Breast epithelium (tissue), 4 donors: ENCODE measurements at places on chromosomes 4 and X.

DNA sequence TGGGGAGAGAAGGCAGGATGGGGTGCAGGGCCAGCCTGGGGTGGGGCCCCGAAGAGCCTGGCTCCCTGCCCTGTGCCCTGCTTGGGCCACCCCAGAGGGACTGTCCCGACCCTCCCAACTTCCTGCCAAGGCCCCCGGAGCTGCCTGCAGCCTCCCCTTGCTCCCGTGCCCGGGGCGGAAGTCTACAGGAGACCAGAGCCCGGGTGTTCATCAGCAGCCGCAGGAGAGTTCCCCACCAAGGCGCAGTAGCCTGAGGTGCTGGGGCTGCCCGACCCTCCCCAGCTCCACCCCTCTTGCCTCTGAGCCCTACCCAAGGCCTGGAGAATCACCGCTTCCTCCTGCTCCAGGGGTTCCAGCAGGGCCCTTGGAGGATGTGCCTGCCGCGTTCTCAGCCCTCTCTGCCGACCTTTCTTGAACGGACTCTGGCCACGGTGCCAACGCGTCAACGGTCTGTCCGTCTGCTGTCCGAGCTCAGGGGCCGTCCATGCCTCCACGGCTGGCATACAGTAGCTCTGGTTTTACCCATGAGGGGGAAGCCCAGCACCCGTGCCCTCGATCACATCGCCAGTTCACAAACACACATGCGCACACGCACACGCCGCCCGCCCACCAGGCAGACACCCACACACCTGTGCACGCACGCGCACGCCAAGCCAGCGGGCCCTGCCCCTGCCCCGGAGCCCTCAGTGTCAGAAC, 36.0 kb upstream of the SPON2 start:
- DNase-seq, result no peak

DNA sequence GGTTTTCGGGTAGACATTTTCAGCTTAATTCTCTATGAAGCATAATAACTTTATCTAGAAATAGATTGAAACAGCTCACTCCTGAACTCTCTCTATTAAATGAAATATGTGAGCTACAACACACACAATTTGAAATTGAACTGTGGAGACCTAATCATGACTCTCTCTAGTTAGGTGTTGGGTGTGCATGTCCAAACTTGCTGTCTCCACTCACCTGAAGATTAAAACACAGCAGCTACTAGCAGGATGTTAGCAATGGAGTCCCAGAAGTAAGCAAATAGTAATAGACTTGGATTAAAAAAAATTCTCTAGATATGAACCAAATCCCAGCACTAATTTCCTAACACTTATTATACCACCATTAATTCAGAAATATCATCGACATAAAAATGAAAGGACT, 173.1 kb downstream of the FSTL5 start:
- no peak for DNase-seq

DNA sequence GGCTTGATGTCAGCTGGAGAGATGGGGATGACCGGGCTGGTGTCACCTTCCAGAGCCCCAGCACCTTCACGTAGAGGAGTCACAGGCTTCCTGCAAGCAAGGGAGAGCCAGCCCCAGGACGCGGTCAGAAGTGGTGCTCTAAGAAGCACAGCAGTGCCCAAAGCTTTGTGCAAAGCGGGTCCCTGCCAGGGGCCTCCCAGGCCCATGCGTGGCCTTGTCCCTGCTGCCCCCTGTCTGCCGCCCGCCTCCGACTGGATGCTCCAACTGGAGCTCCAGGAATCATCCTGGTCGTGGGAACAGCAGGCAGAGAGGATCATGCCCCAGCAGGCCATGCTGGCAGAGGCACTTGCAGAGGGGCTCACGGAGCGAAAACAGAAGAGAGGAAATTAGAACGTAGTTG, 40.1 kb upstream of the LRPAP1 start:
- DNase-seq, result no peak

DNA sequence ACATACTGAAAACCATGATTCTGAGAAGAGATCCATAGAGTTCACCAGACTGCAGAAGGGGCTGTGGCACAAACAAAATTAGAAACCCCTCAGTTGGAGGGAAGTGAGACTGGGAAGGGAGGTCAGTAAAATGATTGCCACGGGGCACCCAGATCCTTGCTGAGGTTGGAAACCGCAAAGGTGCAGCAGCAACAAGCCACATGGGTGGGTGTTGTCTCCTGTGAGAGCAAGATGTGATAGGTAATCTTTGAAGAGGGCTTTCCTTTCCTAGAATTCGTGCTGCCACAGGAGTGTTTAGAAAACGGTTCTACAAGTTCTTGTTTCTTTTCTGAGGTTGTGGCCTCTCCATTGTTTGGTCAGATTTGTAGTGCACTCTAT, 85.5 kb downstream of the NFKB1 start:
- DNase-seq, result no peak

DNA sequence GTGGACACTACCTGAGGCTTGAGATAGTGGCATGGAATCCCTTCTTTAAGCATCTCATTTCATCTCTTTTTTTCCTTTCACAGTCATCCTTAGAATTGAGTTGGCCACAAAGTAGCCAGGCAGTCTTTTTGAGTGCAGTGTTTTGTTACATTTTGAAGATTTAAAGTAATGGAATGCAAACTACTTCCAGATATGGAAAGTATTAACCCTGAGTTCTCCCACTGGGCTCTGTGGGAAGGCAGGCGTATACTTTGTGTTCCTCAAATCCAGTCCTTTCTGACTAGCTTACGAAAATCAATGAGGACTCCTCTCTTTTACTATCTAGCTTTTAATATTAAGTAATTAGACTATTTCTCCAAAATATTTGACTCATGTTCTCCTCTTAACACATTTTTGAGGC, 29.9 kb downstream of the PCDH10 start:
- no peak for DNase-seq

- no peak for DNase-seq
Observed at GRCh38 chr4:109574443-109574850, 14.4 kb downstream of the MCUB start.

DNA sequence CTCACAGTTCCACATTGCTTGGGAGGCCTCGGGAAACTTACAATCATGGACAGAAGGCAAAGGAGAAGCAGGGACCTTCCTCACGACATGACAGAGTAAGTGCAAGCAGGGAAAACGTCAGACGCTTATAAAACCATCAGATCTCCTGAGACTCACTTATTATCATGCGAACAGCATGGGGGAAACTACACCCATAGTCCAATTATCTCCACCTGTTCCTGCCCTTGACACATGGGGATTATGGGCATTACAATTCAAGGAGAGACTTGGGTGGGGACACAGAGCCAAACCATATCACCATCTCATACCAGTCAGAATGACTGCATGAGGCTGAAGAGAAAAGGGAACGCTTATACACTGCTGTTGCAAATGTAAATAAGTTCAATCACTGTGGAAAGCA, 1066.9 kb upstream of the PCDH7 start:
- no peak for DNase-seq

DNA sequence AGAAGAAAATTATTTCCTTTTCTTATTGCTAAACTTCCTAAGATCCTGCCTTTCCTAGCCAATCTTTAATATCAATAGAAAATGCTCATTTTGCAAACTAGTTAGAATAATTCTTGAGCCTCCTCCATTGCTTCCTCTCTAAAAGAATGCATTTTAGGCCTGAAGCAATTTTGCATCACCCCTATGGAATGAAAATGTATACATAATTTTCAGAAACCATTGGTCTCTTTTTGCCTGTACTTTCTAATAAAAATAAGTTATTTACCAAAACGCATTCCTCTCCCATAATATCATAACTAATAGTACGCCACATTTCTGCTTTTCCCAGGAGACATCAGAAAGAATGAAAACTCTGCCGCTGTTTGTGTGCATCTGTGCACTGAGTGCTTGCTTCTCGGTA, 1.7 kb downstream of the MUC7 start:
- DNase-seq, result no peak

DNA sequence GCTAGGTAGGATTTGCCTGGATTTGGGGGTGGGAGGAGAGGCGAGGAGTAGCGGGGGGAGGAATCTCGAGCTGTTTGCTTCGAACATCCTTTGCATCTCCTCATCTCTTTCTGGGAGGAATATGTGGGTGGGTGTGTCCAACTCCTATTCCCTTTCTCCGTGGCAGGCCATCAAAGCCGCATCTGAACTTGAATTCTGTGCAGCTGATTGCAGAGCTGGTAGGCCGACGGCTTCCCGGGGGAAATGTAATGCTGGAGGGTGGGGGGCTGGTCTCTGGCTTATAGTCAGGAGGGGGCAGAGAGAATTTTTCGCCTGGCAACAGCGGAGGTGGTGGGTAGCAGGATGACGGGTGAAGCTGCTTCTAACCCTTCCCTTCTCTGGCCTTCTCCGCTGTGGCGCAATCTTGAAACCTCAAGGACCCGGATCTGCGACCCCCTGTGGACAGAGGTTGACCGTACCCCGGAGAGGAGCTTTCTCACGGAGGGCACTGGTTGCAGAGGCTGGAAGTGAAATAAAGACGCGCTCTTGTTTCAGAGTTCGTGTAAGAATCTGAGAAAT, 628 bp downstream of the ZCCHC12 start:
- no peak for DNase-seq

DNA sequence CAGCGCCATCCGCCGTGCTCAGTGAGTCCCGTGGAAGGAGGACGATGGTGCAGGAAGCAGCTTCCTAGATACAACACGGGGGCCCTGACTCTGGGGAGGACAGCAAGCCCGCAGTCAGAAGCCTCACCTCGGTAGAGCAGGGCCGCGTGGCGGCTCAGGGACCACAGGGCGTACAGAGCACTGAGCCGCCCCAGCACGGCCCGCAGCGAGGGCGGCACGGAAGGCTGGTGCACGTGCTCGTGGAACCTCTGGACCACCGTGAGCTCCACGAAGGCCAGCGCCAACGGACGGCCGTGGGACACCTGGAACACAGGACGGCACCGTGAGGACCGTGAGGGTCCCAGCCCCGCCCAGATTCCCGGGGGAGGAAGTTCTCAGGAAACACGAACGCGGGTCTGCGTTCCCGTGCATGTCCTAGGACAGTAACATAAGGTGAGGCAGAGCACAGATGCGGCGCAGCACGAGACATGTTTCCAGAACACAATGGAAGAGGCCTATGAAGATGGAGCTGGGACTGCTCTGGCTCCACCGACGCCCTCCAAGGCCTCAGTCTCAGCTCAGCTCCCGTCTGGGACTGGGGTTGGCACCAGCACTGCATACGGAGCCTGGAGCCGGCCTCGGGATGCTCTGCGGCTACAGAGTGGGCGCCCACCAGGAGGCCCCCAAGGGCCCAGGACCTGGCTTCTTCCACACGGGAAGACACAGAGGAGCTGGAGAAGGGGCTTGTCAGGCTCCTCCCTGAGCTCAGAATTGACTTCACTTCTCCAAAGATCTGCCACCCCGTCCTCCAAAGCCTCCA, 65.5 kb downstream of the ACOX3 start:
- no peak for DNase-seq

GRCh38 chr4:122617597-122618593, 3.0 kb downstream of the IL21 start:
- DNase-seq, result no peak

GRCh38 chrX:70437921-70438665, 6.5 kb upstream of the DLG3 start:
- DNase-seq, result no peak

- no peak for DNase-seq
Observed at GRCh38 chr4:31474221-31474620, 754.1 kb downstream of the PCDH7 start.

GRCh38 chr4:122604146-122604545, 16.7 kb downstream of the IL21 start:
- no peak for DNase-seq

- no peak for DNase-seq
Observed at GRCh38 chr4:8904666-8905065, 33.0 kb upstream of the HMX1 start.

- no peak for DNase-seq
Observed at GRCh38 chr4:6393544-6394475, 78.6 kb downstream of the PPP2R2C start.

DNA sequence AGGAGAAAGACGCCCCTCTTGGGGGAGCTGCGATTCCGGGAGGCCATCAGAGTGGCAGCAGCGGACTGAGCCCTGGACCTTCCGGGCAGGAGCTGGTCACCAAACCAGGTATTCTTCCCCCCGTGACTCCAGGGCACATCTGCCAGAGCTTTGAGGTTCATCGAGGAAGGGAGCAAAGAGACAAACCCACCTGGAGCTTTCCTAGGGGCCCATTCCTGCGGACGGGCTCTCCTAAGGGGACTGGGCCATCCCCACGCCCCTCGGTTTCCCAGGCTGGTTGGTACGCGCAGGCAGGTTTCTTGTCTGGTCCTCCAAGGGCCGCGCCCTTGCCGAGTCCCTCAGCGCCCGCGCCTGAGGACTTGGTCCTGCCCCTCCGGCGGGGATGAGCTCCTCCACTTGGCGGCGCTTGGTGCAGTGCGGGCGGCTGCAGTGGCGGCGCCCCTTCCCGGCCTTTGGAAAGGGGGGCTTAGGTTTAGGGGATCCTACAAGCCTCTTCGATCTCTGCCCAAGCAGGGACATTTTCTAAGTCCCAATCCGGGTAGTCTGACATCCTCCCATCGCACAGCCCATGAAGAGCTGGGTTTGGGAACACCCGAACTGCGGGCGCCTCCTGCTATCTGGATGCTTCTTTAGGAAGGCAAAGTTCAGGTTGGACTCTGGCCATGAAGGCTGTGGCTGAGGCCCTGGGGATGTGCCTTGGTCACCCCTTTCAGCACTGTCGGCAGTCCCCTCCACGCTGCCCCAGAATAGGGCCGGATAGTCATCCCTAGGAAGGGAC, 538 bp downstream of the STBD1 start:
- DNase-seq, result peak; percentile 60

- no peak for DNase-seq
Observed at GRCh38 chrX:10622197-10622596, 1.8 kb upstream of the MID1 start.

- DNase-seq, result no peak
Observed at GRCh38 chrX:129875669-129876068, 30.3 kb upstream of the UTP14A start.

- DNase-seq, result no peak
Observed at GRCh38 chrX:21955403-21956189, 15.1 kb downstream of the SMS start.
